Foreskin keratinocyte (primary cell): ENCODE measurements at places on chromosomes 5 and 9.

DNA sequence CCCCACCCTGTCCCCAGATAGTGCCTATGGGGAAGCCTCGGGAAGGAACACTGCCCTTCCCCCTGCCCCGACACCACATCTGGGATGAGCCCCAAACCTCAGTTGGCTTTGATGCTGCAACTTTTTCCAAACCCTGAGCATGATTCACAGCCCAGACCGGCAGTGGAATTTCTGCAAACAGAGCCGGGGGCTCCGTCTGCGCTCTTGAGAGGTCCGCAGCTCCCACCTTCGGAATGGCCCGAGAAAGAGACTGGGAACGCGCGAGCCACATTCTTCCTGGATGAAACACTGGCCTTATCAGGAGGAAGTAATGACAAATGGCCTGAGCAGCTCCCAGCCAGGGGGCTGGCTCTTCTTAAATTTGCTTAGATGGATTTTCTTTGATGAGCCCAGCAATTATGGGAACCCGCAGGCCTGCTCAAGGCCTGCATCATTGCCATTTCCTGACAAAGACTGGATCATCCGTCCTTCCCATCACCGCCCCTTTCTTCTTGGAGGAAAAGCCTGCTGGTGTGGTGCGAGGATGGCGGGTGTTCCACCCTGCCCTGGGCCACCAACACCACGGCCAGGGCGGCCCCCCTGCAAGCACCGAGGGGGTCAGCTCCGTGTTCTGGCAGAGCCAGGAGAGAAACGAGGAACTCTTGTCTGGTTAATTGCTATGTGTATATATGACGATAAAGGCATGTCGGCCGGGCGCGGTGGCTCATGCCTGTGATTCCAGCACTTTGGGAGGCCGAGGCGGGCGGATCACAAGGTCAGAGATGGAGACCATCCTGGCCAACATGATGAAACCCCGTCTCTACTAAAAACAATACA lies 38.8 kb upstream of the COL5A1 start:
- DNase-seq, result peak; percentile 39

- DNase-seq, result no peak
Observed at GRCh38 chr5:116654925-116655324, 80.3 kb upstream of the SEMA6A start.

- DNase-seq, result no peak
Observed at GRCh38 chr9:125986966-125987365, 239.8 kb downstream of the PBX3 start.

DNA sequence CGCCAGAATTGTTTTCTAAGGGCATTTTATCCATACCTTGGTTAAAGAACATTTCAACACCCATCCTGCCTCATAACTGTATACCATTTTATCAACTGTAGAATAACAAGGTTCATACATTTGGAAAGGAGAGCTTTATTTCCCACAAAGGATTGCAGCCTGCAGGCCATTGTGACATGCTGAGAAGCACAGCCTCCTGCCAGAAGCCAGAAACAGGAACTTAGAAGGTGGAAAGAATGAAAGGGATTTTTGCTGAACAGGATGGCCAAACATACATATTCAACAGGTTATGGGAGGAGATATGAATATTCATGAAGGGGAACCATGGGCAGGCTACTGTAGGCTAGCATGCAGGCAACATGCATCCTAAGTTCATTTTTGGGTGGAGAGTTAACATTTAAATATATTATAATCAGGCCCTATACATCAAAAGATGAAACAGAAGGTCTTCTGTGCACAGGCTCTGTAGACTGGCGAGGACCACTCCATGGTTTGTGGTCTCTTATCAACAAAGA lies 59.9 kb upstream of the DIRAS2 start:
- DNase-seq, result no peak

- no peak for DNase-seq
Observed at GRCh38 chr9:93505541-93506132, 52.3 kb upstream of the FAM120AOS start.

DNA sequence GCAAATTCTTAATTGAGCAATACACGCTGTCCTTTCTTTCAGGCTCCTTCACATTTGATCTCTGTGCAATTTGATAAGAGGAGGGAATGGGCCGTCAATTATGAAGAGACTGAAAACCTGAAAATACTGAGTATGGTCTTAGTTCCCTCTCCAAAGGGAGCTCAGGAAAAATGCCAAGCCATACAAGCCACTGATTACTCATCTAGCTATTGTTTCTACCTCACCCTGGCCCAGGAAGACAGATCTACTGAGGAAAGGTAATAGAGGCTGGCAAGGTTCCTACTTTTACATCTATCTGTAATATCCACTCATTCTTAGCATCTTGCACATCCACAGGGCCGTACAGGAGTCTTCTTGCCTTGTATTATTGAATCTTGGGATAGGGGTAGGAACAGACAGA lies 23.7 kb upstream of the TNC start:
- no peak for DNase-seq

- DNase-seq, result no peak
Observed at GRCh38 chr9:69388596-69388995, 63.6 kb downstream of the ENTREP1 start.

GRCh38 chr9:96177005-96177718 lies 124.8 kb downstream of the HSD17B3 start:
- DNase-seq, result no peak

DNA sequence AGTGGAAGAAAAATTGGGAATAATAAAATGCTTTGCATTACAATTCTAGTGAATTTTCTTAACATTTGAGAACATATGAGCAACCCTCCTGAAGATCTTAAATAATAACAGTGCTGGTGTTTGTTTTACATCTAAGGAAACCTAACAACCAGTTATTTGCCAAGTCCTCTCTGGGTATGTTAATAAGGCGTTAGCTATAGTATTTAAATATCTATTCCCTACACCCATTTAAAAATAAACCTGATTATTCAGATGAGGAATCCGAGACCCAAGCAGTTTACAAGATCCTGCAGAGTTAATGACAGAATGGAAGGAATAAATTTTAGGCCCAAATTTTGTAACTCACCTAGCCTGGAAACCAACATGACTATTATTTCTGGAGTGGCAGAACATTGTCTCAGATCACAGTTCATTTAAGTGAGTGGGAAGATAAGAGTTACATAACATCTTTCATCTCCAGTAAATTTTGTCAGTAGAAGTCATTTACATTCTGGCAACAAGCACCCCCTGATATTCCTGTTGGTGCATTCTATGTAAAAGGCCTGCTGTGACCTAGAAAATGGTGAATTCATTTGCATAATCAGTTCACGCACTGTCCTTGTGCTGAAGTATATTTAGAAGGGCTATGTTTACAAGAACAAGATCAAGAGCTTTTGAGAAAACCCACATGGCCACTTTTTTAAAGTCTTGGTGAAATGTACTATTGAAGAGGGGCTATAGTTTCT lies 148.2 kb downstream of the COX7C start:
- no peak for DNase-seq

DNA sequence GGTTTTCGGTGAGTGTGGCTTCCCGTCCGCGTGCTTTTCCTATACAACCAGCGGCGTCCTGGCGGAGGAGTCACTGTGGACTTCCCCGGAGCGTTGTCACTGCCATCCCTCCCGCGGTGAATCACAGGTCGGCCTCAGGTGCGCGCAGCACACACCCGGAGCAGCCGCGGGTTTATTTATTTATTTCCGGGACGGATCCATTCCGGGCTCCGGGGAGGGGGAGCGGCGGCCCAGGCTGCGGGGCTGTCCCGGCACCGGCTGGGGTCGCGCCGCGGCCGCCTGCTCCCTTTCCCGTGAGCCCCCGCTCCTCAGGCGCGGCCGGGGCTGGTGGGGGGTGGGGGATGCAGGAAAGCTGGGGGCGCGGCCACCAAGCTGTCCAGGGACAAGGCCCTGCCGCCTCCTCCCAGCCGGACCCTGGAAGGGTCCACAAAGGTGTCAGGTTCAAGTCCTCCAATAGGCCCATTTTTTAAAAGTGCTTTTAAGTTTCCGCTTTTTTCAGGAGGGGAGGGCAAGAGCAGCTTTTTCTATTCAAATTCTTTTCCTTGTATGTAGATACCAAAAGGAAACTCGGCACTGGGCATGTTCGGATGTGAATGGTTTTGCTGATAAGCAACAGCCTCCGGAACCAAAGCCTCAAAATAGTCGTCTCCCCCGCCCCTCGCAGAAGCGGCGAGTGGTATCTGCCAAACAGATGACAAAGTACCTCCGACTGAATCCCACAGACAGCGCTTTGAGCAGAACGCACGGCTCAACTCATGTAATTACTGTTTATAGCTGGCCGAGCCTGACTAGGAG lies 192.5 kb downstream of the CD180 start:
- DNase-seq, result peak; percentile 97

GRCh38 chr9:98978231-98978681 lies 34.5 kb downstream of the COL15A1 start:
- no peak for DNase-seq

GRCh38 chr5:52956915-52957747 lies 32.0 kb upstream of the ITGA2 start:
- no peak for DNase-seq

DNA sequence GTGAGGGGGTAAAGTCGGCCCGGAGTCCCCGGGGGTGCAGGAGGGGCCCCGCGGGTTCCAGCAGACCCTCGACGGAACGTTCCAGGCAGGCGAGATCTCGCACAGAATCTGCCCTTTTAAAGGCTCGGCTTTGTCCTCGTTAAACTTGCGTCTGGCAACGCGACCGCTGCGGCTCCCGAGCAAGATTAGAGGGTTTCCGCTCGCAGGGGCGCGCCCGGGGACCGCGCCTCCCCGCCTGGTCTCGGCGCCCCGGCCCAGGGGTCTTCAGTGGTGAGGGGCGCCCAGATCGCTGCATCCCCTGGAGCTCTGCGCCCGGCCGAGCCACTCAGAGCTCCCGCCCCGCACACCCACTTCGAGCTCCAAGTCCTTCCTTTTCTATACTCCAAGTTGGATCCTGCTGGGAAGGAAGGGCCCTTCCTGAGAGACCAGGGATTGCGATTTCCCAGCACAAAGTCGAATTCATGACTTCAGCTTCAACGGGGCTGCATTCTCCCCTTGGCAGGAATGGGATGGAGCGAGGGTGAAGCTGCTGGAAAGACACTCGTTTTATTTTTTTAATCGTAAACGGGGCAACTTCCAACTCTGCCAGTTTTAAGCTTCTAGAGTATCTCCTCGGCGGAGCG lies 11.3 kb downstream of the PROP1 start:
- DNase-seq, result no peak

DNA sequence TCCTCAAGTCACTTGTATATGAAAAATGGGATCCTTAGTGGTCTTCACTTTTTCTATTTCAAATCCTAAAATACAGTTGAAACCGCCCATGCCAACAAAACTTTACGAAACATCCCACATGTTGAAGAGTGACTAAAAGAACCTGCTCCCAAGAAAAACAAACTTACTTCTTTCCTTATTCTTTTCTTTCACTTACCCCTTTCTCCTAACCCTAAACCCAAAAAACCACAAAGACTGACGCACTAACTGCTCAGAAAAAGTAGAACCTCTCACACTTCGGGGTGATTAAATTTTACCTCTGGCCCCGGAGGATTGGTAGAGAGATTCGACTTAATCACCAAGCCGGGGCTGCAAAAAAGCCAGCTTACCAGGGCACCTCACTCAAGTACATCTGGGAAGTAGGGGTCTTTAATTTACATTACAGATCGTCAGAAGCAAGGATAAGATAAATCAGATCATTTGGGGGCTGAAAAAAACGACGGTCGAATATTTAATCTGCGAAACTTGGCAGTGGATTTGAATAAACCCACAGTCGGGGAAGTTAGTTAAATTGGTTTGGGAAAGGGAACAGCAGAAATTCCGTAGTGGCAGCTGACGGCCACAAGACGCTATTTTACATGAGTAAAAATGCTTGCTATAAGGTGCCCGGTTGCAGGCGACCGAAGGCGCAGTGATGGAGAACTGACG lies 1.3 kb downstream of the CDO1 start:
- DNase-seq, result no peak
